Left ventricle myocardium superior (tissue), 1 donor: ENCODE measurements at places on chromosomes 3 and 15. TPM values are rescaled to one million over a fixed set of nuclear protein-coding genes. Genes with fewer than 3 reads are reported as not detected.

The RASSF1 gene
- 10.5 TPM for total RNA-seq

The PSTPIP1 gene
- 2.4 TPM for total RNA-seq

The SLC9C1 gene
- 2.3 TPM for total RNA-seq

The TGM4 gene
- not detected for total RNA-seq

The ASB14 gene
- 14.1 TPM for total RNA-seq

The GHSR gene
- not detected for total RNA-seq

The NANOGP8 gene
- total RNA-seq = not detected

DNA sequence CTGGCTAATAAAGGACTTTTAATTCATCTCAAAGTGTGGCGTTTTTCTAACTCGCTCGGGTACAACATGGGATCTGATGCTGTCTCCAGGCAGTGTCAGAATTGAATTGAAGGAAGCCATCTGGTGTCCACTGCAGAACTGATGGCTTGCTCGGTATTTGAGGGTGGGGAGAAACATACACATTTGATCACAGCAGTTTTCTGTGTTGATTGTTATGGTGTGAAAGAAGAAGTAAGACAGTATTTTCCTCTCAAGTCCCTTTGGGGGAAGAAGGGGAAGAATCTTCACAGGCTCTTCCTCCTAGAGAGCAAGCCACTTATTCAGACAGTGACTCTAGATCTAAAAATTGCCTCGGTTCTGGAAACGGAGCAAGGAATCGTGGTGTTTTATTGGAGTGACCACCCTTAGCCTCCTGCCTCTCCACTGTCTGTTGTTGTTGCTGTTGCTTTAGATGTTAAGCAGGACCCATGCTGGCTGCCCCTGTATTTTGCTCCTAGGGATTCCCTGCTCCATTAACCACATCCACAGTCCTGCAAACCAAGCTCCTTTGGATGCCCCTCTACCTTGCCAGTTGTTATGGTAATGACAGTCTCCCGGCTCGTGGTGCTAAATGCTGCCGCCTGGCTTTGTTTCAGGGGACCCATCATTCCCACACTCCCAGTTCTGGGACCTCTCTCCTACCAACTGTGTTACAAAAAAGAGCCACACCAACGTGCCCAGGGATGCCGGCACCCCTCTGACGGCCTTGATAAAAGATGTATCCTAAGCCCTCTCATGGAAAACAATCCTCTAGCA, 15.3 kb upstream of the MCCC1 start:
- DNase-seq = no peak

DNA sequence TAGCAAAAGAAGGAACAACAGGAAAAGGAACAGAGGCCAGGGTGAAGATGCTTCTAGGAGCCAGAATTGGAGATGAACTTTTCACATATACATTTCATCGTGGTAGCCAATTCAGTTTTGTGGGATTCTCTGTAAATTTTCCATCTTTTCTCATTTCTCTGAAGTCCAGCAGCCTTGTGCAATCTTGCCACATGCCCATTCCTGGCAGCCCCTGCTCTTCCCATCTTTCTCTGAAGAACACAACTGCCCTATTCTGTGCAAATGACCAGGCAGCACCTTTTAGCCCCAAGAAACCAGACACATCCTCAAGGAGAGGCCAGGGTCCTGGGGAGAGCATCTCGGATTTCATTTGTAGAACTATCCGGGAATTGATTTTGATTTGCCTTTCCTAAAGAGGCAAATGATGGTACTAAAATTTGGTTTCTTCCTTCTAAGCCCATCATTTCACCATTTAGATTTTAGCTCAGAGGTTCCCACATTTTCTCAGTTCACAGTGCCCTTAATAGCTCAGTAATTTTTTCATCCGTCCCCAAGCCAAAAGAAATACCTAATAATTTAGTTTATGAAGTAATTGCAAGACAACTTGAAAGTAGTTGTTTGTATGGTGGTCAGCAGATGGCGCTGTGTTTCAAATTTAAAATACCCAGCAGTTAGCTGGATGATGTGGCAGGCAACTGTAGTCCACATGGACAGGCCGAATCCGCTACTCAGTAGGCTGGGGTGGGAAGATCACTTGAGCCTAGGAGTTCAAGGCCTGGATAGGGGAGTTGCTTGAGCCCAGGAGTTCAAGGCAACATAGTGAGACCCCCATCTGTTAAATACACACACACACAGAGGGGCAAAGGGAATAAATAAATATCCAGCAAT, 61.3 kb upstream of the ACKR4 start:
- DNase-seq = peak; percentile 42

DNA sequence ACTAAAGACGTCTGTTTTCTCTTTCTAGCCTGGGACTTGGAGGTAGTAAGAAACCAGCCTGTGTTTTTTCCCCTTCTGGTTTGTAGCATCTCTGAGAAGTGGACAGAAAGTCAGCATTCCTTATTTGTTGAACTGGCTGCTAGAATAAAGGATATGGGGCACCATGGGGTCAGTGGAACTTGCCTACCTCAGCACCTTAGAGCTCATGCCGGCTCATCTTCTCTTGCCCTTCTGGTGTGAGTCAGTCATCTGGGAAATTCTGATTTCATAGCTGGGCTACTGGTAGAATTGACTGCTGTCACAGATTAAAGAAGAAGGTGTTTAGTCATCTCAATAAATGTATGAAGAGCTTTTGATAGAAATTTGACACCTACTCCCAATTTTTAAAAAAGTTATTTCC, 202.7 kb upstream of the TOPAZ1 start:
- DNase-seq = no peak

DNA sequence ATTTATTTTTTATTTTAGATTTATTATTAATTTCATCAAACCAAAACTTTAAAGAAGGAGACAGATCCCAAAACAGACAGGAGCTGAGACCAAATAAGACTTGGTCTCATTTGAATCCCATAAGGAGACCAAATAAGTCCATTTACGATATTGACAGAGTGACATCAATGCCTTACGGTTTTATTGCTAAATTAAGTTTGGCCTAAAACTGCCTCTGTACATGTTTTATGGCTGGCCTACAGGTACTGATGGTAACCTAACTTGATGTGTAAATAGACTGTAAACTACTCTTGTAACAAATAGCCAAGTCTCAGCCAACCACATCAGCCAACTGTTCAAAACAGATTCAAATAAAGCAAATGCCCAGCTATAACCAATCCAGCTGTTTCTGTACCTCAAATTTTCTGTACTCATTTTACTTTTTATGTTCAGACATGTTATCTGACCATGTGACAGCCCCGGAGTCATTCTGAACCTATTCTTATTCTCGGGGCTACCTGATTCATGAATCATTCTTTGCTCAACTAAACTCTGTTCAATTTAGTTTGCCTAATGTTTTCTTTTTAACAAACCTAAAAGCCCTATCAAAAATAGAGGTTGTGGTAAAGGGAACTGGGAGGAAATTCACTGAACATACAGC, 89.4 kb upstream of the CDAN1 start:
- DNase-seq = no peak

- DNase-seq = peak; percentile 87
These were observed 86.4 kb downstream of the TIGIT start for GRCh38 chr3:114380233-114380651.

- no peak for DNase-seq
These were observed 952.0 kb downstream of the AGBL1 start for GRCh38 chr15:87031540-87032230.

DNA sequence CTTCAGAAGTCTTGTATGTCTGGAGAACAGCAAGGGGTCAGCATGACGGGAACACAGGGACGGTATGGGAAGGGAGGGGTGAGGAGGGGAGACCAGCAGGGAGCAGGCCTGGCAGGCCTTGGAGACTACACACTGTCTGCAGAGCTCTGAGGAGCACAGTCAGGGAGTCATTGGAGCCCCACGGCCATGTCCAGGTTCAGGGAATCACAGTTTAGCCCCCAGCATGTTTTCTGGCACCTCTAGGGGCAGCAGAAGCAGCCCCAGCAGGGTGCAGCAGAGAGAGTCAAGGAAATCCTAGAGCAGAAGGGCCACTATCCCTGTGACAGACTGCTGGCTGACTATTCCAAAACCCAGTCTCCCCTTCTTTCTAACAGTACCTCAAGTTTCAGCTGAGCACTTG, 3.2 kb downstream of the LAMP3 start:
- DNase-seq = no peak

DNA sequence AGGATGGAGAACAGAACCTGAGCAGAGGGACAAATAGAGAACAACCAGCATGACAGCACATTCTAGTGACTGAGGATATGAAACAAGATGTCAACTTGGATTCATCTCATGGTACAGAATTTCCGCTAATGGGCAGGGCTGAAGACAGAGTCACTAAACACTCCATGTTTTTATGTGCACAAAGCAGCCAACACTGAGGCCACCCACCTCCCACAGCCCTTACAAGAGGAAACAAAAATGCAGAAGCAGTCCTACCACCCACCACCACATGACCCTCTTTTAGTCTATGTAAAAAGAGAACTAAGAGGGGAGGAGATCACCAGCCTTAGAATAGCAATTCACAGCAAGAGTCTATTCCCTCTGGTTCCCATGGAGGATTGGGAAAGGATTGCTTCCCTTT, 131.4 kb upstream of the UBE2E2 start:
- no peak for DNase-seq

- DNase-seq = no peak
These were observed 14.2 kb upstream of the SLC6A6 start for GRCh38 chr3:14388201-14388600.

DNA sequence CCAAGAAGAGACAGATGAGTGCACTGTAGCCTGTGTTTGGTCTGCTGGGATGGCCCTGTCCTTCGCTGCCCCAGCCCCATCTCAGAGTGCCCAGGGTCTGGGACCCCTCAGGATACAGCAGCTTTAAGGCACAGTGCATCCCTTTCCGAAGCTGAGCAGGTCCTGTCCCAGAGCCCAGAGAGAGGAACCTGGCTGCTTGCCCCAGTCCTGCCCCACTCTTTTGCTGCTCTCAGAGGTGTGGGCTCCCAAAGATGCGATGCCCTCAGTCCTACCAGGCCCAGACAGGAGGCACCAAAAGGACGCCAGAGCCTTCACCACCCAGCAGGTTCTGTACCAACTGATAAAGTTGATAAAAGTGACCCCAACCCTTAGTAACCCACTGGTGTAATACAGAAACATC, 8.2 kb downstream of the PLCD1 start:
- no peak for DNase-seq

GRCh38 chr3:5389057-5389456, 201.6 kb downstream of the EDEM1 start:
- DNase-seq = no peak

DNA sequence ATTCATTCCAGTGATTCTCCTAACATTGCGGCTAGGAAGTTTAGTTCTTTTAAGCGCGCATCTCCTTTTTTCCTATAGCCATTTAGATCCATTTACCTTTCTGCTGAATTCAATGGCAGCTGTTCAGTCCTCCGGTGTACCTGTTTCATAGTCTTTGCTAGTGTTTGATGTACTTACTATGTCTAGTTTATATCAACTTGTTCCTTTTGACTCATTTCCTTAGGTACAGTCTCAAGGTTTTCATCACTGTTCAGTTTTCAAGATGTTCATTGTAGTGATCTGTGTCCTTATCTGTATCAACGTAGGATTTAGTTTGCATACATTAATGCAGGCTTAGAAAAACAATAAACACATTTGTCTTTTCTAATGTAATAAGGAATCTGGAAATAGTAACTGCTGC, 59.0 kb upstream of the MBNL1 start:
- DNase-seq = no peak

GRCh38 chr3:166510382-166510781, 673.2 kb upstream of the BCHE start:
- no peak for DNase-seq

- DNase-seq = peak; percentile 92
These were observed 76.5 kb downstream of the HMG20A start for GRCh38 chr15:77497110-77497737.

- DNase-seq = no peak
These were observed 255.4 kb downstream of the TJP1 start for GRCh38 chr15:29566914-29567313.

DNA sequence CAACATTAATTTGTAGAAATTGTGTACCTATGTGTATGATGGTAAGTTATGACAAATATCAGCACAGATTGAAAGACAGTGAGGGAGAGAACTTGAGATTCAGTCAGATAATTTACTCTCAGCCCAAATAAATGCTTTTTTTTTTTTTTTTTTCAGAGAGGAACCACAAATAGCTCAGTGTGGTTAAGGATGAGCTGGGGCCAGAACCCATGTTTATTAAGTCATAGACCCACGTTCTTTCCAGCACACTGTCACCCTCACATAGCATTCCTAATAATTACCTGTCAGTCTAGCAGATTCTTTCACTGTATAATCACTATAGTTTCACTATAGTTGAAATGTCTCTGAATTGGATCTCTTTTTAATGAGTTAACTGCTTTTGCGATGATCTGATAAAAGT, 246.1 kb downstream of the ZIC1 start:
- no peak for DNase-seq

- DNase-seq = no peak
These were observed 94.6 kb downstream of the CYP19A1 start for GRCh38 chr15:51243774-51244173.

- DNase-seq = no peak
These were observed 33.5 kb upstream of the TRAK1 start for GRCh38 chr3:42057561-42058211.

DNA sequence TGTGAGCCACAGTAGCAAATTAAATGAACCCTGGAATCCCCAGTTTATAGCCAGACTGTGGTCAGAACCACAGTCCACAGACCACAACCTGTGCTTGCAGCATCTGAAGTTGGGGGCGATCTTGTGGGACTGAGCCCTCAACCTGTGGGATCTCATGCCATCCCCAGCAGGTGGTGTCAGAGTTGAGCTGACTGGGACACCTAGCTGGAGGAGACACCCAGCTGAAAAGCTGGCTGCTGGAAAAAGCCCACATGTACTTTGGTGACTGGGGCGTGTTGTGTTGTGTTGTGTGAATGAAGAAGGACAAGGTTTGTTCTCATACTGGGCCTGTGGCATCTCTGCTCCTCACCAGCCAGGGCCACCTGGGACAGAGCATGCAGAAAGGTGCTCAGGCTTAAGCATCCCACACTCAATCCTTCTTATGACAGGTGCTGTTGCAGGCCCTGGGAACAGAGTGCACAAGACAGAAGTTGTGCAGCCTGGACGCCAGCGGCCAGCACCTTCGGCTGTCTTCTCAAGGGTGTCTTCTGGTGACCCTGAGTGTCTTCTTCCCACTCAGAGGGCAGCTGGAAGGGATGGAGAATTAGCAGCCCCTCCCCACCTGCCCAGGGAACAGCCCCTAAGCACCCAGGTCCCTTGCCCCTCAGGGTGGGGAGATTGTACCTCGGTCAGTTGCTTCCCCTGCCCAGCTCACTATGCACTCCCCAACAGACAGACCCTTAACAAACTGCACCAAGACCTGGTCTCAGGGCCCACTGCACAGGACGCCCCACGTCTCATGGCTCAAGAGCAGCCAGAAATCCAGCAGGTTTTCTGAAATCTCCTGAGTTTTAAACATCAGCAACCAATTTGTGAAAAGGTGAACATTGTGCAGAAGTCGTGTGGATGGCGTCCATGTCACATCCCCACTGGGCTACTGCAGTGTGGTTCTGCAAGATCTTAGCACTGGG, 2.2 kb upstream of the UROC1 start:
- DNase-seq = no peak

DNA sequence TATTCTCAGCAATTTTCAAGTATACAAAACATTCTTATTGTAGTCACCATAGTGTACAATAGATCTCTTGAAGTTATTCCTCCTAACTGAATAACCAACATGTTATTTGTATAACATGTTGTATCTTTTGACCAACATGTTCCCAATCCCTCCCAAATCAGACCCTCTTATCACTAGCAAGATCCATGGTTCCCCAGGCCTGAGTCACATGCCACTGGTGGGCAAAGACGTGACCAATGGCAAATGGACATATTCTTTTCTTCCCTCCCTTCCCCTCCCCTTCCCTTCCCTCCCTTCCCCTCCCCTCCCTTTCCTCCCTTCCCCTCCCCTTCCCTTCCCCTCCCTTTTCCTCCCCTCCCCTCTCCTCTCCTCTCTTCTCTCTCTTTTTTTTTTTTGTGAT, 45.4 kb downstream of the AMOTL2 start:
- no peak for DNase-seq

GRCh38 chr3:138987181-138987580, 18.9 kb downstream of the PRR23A start:
- no peak for DNase-seq
